Smooth muscle cell of trachea (primary cell): ENCODE measurements at places on chromosomes 16 and 17. TPM values are rescaled to one million over a fixed set of nuclear protein-coding genes. Genes with fewer than 3 reads are reported as not detected.

The FOXO3B gene
- 3.8 and 8.1 TPM in 2 replicates for total RNA-seq

The CNGB1 gene
- total RNA-seq: not detected in 2 replicates

The SLC16A13 gene
- 0.44 and 2.0 TPM in 2 replicates for total RNA-seq

The MYL4 gene
- total RNA-seq: not detected in 2 replicates

The PER1 gene
- 3.9 and 9.4 TPM in 2 replicates for total RNA-seq

The SEPTIN12 gene
- total RNA-seq: not detected in 2 replicates

The DHRS7C gene
- total RNA-seq: not detected in 2 replicates

The KRTAP3-2 gene
- total RNA-seq: not detected in 2 replicates

The COTL1 gene
- 160 and 175 TPM in 2 replicates for total RNA-seq

The PIK3R6 gene
- not detected in 2 replicates for total RNA-seq

The AXIN2 gene
- 1.9 and 4.3 TPM in 2 replicates for total RNA-seq

The HYDIN gene
- 0.15 and 1.8 TPM in 2 replicates for total RNA-seq

The TEKT5 gene
- 0.15 TPM in 1 of 2 replicates, not detected in the other for total RNA-seq

The GAS7 gene
- 8.3 and 8.4 TPM in 2 replicates for total RNA-seq

The TP53TG3F gene
- not detected in 2 replicates for total RNA-seq

The HOXB2 gene
- 8.7 and 10.4 TPM in 2 replicates for total RNA-seq

The CACNA1H gene
- total RNA-seq: 0.15 and 0.33 TPM in 2 replicates

The SEPTIN1 gene
- total RNA-seq: 0.50 TPM in 1 of 2 replicates, not detected in the other

The TBX6 gene
- under 0.01 and 0.33 TPM in 2 replicates for total RNA-seq

The MT3 gene
- 0.66 TPM in 1 of 2 replicates, not detected in the other for total RNA-seq

The CDH15 gene
- total RNA-seq: 0.29 and 0.66 TPM in 2 replicates

The SOCS1 gene
- 32.6 and 32.7 TPM in 2 replicates for total RNA-seq
